ENCODE measurements at places on chromosomes 16 and 17. TPM values are rescaled to one million over a fixed set of nuclear protein-coding genes. Genes with fewer than 3 reads are reported as not detected.

DNA sequence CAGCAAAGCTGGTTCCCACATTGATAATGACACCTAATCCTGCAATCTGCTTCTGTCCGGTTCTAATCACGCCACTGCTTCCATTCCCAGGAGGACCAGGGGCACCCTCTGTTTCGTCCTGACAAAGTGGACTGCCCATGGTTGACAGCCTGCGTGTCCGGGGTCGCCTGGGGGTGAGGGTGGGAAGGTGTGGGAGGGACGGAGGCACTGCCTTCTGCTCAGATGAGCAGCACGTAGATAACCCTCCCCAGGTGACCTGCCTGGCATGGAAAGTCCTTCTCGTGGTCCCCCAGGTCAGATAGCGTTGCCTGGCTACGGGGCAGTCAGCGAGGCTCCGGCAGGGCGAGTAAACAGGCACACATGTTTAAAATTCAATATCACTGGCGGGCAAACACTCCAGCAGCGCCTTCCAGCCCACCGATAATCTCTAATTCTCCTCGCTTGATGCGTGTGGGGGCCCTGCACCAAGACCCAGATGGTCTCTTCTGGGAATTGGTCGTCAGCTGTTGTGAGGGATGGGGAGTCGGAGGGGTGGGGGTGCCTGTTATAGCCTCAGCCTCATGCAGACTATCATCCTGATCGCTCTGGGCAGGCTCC is 132.2 kb downstream of the RAP1GAP2 start:
- H3K27me3 ChIP-seq = no peaks in the 10 kb centered on the region
- H3K4me3 ChIP-seq = no peak overlapping the region
- peaks cover 4% of the 10 kb centered on the region for H3K4me1 ChIP-seq

The MC1R gene
- total RNA-seq = 15.2 TPM

The GALR2 gene
- 9.5 TPM for total RNA-seq

The HBA2 gene
- total RNA-seq = not detected

Data from activated T-cell treated with anti-CD3 and anti-CD28 coated beads, Interleukin-2, amount 50 U/mL, for 72 hours (primary cell).